ENCODE measurements at places on chromosomes 6 and 20. TPM values are rescaled to one million over a fixed set of nuclear protein-coding genes. Genes with fewer than 3 reads are reported as not detected.

The SLC12A5 gene
- total RNA-seq = 15.1 TPM

The SYTL3 gene
- 0.98 TPM for total RNA-seq

The CTAGE9 gene
- total RNA-seq = not detected

The HLA-DRB1 gene
- total RNA-seq = not detected

The PLCB4 gene
- total RNA-seq = 14.3 TPM

The LAMA2 gene
- 0.42 TPM for total RNA-seq

The OR2H2 gene
- total RNA-seq = not detected

The GPR6 gene
- total RNA-seq = not detected

The GRIK2 gene
- 0.34 TPM for total RNA-seq

The EEF1E1 gene
- 61.2 TPM for total RNA-seq

The LHFPL5 gene
- not detected for total RNA-seq

The TBPL1 gene
- 26.6 TPM for total RNA-seq

The C20orf144 gene
- total RNA-seq = 0.13 TPM

The PRKN gene
- total RNA-seq = 0.02 TPM

The TMC2 gene
- total RNA-seq = not detected

The DCBLD1 gene
- 37.2 TPM for total RNA-seq

The TMEM170B gene
- total RNA-seq = 0.60 TPM

The CLDN20 gene
- not detected for total RNA-seq

The SDHAF4 gene
- 3.7 TPM for total RNA-seq

The HRH3 gene
- total RNA-seq = 0.03 TPM

The ALDH8A1 gene
- total RNA-seq = 0.16 TPM

The SPATS1 gene
- not detected for total RNA-seq

The BPIFB1 gene
- not detected for total RNA-seq

The DCDC2 gene
- total RNA-seq = 3.2 TPM

The SLC22A16 gene
- total RNA-seq = not detected

The SRSF6 gene
- 107 TPM for total RNA-seq

The ABHD16B gene
- total RNA-seq = not detected

The CYP39A1 gene
- total RNA-seq = 0.09 TPM

The SNX14 gene
- 33.4 TPM for total RNA-seq

The PCNA gene
- total RNA-seq = 416 TPM

The LIME1 gene
- total RNA-seq = 10.4 TPM

The TBX18 gene
- 20.5 TPM for total RNA-seq

The CST4 gene
- total RNA-seq = not detected

The COL21A1 gene
- 0.76 TPM for total RNA-seq

The TTLL9 gene
- total RNA-seq = 0.06 TPM

The COL12A1 gene
- total RNA-seq = 5.1 TPM

The CRISP2 gene
- total RNA-seq = not detected

The TMEM200A gene
- total RNA-seq = 0.03 TPM

The SLC52A3 gene
- 0.64 TPM for total RNA-seq

The RNF144B gene
- 0.17 TPM for total RNA-seq

The LY6G6C gene
- total RNA-seq = not detected
